ENCODE measurements at places on chromosomes 2 and 18.

- DNase-seq, result no peak
Observed at GRCh38 chr2:18500333-18500732, 60.1 kb downstream of the RDH14 start.

DNA sequence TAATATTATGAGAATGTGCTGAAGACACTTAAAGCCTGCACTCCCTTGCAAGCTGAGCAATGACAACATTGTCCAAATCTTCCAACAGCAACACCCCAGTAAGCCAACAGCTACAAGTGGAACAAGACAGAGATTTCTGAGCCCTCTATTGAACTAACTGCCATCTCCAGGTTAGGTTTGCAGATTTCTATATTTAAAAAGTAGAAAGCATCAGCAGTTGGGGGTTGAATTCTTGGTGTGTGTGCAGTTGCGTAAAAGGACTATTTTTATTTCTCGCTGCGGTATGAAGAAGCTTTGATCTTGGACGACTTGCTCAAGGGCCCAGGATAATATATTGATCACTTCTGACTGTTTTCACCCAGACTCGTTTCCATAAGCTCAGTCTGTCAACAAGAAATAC is 106.2 kb upstream of the ZFP36L2 start:
- DNase-seq, result no peak

DNA sequence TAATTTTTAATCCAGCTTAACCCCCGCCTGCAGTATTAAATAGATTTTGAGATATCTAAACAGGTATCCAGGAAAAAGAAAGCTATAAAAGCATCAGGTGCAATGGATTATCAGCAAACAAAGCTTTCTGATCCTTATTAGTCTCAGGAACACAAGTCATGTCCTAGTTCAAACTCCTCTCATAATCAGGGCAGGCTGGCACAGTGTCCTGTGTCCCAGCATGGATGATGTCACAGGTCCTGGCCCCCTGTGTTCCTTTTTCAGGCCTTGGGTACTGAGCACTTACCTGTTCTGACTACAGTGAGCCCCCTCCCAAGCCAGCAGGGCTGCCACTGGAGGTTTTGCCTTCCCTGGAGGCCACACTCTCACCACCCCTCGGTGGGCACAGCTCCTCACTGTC is 19.5 kb upstream of the MRO start:
- DNase-seq, result no peak

GRCh38 chr18:78981989-78982620 is 2.5 kb downstream of the SALL3 start:
- DNase-seq, result no peak

- DNase-seq, result no peak
Observed at GRCh38 chr2:136008205-136008865, 22.9 kb upstream of the DARS1 start.

DNA sequence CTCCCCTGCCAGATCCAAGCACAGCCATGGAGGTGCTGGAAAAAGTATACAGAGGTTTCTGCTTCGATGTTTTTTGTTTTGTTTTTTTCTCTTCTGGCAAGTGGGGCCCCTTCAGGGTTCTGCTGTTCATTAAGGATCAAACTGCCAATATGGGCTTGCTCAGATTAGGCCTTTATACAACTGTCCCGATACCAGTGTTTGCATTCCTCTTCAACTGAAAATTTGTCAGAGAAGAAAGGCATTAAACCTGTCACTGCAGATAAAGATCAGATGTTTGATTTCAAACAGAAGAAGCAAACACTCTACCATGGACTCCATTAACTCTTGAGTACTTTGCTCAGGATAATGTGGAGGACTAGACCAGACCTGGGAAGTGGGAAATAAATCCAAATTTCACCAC is 396.0 kb upstream of the SMIM21 start:
- DNase-seq, result no peak

All from stimulated activated CD4-positive, alpha-beta T cell treated with anti-CD3 and anti-CD28 coated beads, TNF-alpha, amount 100 ng/mL, for 4 hours (primary cell).